ENCODE measurements at places on chromosomes 16 and 17.

DNA sequence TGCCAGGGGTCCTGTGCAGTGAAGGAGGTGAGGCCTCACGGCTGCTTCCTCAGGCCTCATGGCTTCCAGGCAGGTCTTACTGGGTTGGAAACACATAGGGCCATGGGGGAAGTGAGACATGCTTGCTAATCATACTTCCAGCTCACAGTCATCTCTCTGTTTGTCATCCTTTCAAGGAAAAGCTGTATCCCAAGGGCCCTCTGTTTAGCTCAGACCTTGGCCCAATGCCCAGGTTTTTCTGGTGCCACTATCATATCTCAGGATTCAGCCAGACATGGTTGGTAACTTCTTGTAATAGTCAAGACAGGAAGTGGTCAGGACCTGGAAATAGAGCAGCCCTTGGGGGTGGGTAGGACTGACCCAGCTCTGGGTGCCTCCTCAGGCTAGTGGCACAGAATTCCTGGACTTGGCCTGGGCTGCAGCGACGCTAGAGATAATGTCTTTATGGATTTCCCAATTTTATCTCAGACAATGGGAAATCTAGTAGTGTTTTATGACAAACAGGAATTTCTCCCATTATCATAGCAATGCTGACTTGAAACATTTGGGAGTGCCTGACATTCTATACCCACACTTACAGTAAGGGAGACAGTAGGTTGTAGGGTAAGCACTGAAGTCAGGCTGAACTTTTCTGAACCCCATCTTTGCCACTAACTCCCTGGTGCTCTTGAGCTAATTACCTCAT is 13.5 kb upstream of the ITGB3 start:
- DNase-seq = no peak

GRCh38 chr16:17098685-17099084 is 372.1 kb downstream of the XYLT1 start:
- no peak for DNase-seq

DNA sequence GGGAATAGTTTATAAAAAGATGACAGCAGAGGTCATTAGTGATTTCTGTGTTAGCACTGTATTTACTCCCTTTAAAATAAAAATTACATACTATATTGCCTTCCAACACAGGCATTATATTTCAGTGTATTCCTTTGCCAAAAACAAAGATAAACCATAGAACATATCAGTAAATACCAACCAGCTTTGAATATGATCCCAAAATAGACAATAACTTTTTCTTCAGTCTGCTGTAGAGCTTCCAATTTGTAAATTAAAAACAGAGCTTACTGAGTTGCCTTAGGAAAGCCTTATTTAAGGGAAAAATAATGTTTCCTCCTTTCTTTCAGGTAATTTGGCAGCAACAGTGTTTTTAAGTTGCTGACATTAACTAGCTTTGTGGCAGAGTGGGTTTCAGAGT is 352.1 kb upstream of the TBX2 start:
- no peak for DNase-seq

GRCh38 chr17:6599364-6599763 is 41.1 kb downstream of the KIAA0753 start:
- DNase-seq = no peak

DNA sequence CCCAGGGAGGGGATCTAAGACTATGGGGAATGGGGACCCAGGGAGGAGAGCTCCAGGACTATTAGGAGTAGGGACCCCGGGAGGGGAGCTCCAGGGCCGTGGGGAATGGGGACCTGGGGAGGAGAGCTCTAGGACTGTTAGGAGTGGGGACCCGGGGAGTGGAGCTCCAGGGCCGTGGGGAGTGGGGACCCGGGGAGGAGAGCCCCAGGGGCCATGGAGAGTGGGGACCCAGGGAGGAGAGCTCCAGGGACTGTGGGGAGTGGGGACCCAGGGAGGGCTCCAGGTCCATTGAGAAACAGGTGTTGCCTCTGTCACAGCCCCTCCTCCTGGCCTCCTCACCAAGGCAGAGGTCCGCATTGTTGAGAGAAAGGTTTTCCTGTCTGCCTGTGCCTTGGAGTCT is 16.0 kb downstream of the MPRIP start:
- no peak for DNase-seq

DNA sequence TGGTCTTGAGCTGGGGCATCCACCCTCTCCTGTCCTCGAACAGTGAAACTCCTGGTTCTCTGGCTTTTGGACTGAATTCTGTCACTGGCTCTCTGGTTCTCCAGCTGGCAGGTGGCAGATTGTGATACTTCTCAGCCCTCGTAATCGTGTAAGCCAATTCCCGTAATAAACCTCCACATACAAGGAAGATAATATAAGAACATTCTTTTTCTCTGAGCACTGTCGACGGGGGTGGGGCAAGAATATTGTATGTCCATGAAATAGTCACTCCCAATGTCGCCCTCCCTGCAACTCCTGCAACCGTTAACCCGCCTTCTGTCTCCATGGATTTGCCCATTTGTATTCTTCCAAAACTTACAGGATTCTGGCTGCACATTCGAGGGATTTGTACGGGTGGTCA is 39.2 kb upstream of the RPH3AL start:
- DNase-seq = no peak

DNA sequence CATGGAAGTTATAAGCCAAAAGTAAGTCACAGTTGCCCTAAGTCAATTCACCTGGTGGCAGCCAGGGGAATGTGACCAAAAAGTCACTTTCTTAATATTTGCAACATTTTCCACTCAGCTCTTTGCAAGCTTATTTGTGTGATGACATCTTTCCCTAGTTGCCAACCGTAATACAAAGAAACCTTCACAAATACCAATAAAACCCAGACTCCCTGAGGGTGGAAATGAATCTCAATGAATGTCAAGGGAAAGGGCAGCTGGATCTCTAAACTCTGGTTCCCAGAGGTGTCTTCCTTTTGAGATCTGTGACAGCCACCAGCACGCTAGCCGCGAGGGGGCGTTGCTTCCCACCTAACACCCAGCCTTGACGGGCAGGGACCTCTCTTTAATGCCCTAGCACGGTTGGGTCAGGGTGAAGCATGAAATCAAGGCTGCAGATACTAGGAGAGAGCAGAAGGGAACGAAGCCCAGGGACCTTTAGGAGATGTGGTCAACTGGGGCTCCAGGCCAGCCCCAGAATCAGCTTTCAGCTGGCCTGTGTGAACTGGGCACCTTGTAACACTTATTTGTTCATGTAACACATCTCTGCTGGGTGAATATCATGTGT is 82.2 kb downstream of the CMC2 start:
- no peak for DNase-seq

- DNase-seq = no peak
These were observed 127.9 kb upstream of the CPHXL start for GRCh38 chr16:75854152-75854551.

DNA sequence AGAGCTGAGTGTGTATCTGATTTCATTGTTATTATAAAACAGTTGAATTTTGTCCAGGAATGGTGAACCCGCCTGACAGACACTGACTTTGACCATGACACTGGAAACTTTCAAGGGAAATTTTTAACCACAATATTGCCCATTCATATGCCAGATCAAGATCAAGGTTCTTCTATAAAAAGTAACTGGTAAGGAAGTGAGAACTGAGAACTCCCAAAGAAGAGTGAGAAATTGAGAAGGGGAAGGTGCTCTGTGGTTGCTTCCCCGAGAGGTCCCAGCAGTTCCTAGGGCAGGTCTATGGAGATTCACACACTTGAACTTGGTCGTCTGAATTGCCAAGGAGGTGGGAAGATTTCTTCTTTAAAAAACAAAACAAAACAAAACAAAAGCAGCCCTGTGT is 27.3 kb downstream of the SLC6A4 start:
- no peak for DNase-seq

- no peak for DNase-seq
These were observed 8.8 kb upstream of the GJD3 start for GRCh38 chr17:40373324-40373723.

- no peak for DNase-seq
These were observed 65.8 kb upstream of the SMIM36 start for GRCh38 chr17:55576996-55577586.

DNA sequence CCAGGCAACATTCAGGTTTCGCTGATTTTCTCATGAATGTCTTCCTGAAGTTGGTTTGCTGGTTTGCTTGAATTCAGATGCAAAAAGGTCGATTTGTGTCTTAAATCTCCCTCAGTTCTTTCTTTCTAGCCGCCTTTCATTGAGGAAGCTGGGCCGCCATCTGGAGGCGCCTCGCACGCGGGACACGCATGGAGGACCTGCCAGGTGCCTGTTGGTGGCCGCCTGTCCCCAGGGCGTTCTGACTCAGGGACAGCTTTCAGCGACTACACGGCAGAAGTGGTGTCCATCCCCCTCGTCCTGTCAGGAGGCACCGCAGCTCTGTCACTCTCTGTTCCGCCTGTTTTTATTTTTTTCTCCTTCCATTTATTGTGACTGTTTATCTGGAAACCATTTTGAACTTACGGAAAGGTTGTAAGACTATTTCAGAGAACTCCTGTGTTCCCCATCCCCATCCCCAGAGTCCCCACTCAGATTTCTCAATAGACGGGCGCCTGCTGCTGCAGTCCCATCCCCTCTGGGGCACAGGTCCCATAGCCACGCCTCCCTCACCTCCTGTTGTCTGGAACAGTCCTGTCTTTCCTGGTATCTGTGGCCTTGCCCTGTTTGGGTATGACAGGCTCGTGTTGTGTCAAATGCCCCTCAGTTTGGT is 33.2 kb downstream of the COX4I1 start:
- no peak for DNase-seq

- no peak for DNase-seq
These were observed 17.0 kb upstream of the ANKFN1 start for GRCh38 chr17:56136301-56136700.

DNA sequence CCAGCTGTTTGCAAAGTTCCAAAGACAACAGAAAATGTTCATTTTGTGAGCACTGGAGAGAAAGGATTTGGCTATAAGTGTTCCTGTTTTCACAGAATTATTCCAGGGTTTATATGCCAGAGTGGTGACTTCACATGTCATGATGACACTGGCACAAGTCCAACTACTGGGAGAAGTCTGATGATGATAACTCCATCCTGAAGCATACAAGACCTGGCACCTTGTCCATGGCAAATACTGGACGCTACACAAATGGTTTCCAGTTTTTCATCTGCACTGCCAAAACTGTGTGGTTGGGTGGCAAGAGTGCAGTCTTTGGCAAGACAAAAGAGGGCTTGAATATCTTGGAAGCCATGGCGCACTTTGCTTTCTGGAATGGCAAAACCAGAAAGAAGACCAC is 385.0 kb downstream of the CDH11 start:
- no peak for DNase-seq

- no peak for DNase-seq
These were observed 44.2 kb upstream of the RASD1 start for GRCh38 chr17:17540278-17540906.

- DNase-seq = no peak
These were observed 56.3 kb downstream of the LMF1 start for GRCh38 chr16:914440-914839.

GRCh38 chr17:73388578-73388905 is 76.7 kb upstream of the CDC42EP4 start:
- no peak for DNase-seq

- DNase-seq = no peak
These were observed 148.1 kb upstream of the HS3ST3A1 start for GRCh38 chr17:13749891-13750235.

GRCh38 chr17:38867179-38867967 is 2.5 kb upstream of the LASP1 start:
- DNase-seq = peak; percentile 44

GRCh38 chr16:5442054-5442453 is 344.5 kb upstream of the EEF2KMT start:
- DNase-seq = no peak

- DNase-seq = no peak
These were observed 84.4 kb downstream of the OR1D5 start for GRCh38 chr17:2978991-2979390.

- DNase-seq = no peak
These were observed 140.2 kb downstream of the MSI2 start for GRCh38 chr17:57396511-57396921.

DNA sequence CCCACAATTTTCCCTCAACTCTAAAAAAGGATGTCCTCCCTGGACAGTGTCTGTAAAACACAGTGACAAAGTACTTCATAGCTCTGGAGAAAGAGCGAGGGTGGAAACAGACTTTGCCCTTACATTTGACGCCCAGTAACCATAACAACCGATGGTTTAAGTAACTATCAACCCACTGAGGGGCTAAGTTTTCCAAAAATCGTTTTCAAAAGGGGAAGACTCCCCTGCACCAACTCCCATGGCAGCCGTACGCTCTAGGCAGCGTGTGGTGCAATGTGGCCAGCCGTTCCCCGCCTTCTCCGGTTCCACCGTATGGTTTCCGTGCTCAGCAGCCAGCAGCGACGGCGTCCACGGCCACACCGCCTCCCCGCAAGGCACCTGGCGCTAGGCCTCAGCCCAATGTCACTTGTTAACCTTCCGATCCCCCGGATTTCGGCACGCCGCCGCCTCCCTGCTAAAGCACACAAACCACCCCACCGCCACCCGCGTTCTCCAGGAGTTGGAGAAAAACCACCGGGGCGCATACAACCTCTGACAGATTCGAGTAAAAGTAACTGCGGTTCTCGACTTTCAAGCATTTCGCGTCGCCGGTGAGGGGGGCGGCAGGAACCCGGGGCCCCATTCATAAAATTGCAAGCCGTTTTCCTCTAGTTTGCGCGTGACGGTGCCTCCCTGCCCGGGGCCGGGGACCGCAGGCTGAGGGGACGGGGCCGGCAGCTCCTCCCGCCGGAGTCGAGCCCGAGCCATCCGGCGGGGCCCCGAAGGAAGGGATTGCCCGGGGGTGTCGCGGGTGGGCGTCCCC is 661 bp downstream of the TEX2 start:
- DNase-seq = peak; percentile 60

GRCh38 chr17:45098869-45099616 is 33.3 kb downstream of the PLCD3 start:
- peak; percentile 51 for DNase-seq

- no peak for DNase-seq
These were observed 16.5 kb upstream of the EEF2K start for GRCh38 chr16:22189473-22190080.

DNA sequence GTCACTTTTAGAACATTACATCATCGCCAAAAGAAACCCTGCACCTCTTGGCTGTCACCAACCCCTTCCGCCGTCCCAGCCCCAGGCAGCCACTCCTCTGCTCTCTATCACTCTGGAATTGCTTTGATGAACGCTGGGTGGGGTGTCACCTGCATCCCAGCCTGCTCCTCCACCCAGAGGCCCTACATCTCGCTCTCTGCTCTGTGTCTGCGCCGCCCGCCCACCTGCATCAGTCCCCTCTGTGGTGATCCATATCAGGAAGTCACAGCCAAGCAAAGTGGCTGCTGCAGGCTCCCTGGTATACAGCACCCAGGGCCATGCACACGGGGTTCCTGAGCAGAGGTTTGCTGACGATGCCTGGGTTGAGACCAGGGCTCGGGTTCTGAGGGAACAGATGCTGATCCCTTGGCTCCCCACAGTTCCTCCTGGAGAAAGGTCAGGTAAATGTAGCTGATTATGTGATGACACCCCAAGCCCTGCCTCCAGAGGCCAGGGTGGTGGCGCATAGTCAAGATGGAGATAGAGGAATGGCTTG is 30.8 kb downstream of the MPRIP start:
- DNase-seq = no peak

DNA sequence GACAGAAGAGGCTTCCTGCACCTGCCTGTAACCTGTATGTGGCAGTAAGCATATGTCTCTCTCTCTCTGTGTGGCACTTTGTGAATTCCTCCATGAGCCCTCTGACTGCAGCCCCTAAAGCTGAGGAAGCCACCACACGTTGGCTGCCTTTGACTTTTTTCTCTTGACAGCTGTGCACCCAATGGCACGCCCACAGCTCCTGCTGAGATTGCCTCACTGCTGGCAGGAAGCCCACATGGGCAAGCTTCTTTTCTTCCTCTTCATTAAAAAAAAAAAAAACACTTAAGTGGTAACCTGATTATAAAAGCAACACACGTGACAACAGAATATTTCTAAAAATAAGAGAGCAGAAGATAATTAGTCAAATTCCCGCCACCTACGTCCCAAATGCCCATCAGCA is 34.0 kb upstream of the PIRT start:
- no peak for DNase-seq

Data from effector memory CD4-positive, alpha-beta T cell (primary cell).